Activated CD4-positive, alpha-beta memory T cell treated with anti-CD3 and anti-CD28 coated beads for 36 hours (primary cell): ENCODE measurements at places on chromosomes 4 and X. TPM values are rescaled to one million over a fixed set of nuclear protein-coding genes. Genes with fewer than 3 reads are reported as not detected.

HSD17B10 gene
- 75.5 TPM for total RNA-seq

FREM3 gene
- total RNA-seq: not detected

KLF8 gene
- 4.4 TPM for total RNA-seq

GIMD1 gene
- total RNA-seq: not detected

DNA sequence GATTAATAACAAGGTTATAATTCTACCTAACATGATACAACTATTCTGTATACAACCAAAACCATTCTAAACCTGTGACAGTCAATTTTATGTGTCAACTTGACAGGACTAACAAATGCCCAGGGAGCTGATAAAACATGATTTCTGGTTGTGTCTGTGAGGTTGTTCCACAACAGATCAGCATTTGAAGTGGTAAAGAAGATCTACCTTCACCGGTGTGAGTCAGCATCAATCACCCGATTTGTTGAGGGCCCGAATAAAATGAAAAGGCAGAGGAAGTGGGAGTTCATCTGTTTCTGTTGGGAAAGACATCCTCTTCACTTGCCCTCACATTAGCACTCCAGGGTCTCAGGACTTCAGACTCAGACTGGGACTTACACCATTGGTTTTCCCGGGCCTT is 187.9 kb downstream of the MAB21L2 start:
- no peak for DNase-seq
- no peaks in the 10 kb centered on the region for H3K27me3 ChIP-seq
- peaks cover 9% of the 10 kb centered on the region for H3K36me3 ChIP-seq
- H3K4me1 ChIP-seq: peaks cover 14% of the 10 kb centered on the region

DNA sequence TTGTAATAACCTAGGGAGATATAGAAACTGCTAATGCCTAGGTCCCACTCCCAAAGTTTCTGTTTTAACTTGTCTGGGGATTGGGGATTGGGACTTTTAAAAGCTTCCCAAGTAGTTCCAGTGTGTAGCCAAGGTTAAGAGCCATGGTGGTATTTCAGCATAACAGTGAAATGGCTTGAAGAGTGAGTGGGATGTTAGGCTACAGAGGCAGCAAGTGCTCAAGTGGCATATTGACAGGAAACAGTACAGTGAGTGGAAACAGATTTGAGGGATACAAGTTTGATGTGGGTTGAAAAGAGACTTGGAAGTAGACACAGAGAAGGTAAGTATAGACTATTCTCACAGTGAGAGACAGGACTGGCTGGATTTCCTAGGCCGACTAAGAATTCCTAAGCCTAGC is 217.6 kb upstream of the CNKSR2 start:
- no peak overlapping the region for H3K4me3 ChIP-seq
- H3K36me3 ChIP-seq: no peaks in the 10 kb centered on the region
- no peaks in the 10 kb centered on the region for H3K4me1 ChIP-seq
- no peak for DNase-seq
- H3K27me3 ChIP-seq: no peaks in the 10 kb centered on the region
- H3K27ac ChIP-seq: no peak overlapping the region

DNA sequence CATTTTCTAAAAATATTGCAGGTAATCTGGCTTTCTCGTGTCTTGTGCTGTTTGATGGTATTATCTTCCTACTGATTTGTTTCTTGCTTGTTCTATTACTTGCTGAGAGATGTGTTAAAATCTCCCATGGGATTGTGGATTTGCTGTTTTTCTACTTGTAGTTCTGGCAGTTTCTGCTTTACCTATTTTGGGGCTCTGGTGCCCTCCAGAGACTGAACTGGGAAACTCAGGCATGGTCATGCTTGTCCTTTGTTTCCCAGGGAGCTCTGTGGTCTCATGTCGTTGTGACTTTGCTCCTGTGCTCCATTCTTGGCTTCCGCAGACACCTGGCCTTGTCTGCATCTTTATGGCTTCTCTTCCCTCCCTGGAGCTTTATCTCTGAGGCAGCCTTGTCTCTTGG is 39.5 kb downstream of the NSD2 start:
- H3K36me3 ChIP-seq: peaks cover 37% of the 10 kb centered on the region
- H3K27ac ChIP-seq: no peak overlapping the region
- peak; percentile 34 for DNase-seq
- H3K4me1 ChIP-seq: peaks cover 23% of the 10 kb centered on the region
- no peak overlapping the region for H3K4me3 ChIP-seq
- no peaks in the 10 kb centered on the region for H3K27me3 ChIP-seq

DNA sequence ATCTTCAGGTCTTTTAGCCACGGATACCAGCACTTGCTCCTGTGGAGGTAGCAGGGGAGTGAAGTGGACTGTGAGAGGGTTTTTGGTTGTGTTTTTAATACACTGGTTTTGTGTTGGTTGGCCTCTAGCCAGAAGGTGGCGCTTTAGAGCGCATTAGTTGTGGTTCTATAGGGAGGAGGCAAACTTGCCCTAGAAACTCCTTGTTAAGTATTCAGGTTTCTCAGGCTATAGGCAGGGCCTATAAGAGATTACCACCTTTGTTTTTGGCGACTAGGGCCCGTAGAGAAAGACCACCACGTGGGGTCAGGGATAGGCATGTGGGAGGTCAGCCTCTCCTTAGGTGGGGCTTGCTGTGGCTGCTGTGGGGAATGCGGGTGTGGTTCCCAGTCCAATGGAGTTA is 221.6 kb upstream of the SPANXN4 start:
- no peaks in the 10 kb centered on the region for H3K4me1 ChIP-seq
- DNase-seq: no peak
- no peaks in the 10 kb centered on the region for H3K27me3 ChIP-seq
- H3K27ac ChIP-seq: no peak overlapping the region

DNA sequence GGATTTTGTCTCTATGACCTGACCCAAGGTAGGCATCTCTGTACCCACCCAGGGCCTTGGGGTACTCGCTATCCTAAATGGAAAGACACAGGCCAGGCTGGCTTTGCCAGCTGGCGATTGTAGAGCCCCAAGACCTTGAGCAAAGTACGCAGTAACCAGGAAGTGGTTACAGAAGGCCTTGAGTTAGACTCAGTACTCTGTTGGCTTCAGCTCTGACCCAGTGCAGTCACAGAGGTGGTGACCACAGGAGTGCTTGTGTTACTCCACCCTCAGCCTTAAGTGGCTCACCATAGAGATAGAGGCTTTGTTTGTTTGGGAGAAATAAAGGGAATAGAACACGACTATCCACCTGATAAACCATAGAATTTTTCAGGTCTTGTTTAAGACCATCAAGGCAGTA is 880.5 kb upstream of the POU3F4 start:
- H3K4me3 ChIP-seq: no peak overlapping the region
- H3K4me1 ChIP-seq: no peaks in the 10 kb centered on the region
- no peaks in the 10 kb centered on the region for H3K36me3 ChIP-seq
- no peak overlapping the region for H3K27ac ChIP-seq
